HFF-Myc (cell line): ENCODE measurements at places on chromosomes 11 and 22.

- DNase-seq: no peak
Observed at GRCh38 chr22:46935506-46936377, 173.3 kb downstream of the TBC1D22A start.

- DNase-seq: no peak
Observed at GRCh38 chr11:95429376-95429907, 198.4 kb upstream of the SESN3 start.

GRCh38 chr11:79675081-79675480 lies 234.3 kb upstream of the TENM4 start:
- DNase-seq: no peak

DNA sequence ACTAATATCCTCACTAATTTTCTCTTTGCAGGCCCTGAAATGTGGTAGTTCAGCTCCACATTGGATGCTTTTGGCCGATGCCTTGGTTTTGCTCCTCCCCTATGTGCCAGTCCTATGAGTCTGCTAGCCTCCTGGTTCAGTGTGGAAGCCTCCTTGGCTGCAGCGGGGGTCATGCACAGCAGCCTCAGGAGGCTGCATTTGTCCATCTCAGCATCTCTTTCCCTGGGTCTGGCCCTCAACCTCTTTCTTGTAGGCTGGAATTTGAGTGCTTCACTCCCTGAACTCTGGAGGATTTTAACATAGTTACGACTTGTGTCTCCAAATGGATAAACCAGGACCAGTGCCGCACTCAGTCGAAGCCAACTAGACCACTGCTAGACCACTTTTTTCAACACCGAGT lies 34.9 kb downstream of the SCUBE2 start:
- DNase-seq: no peak

GRCh38 chr11:128304666-128305485 lies 282.5 kb downstream of the ETS1 start:
- DNase-seq: no peak

GRCh38 chr11:46039990-46040389 lies 81.3 kb downstream of the PHF21A start:
- no peak for DNase-seq

DNA sequence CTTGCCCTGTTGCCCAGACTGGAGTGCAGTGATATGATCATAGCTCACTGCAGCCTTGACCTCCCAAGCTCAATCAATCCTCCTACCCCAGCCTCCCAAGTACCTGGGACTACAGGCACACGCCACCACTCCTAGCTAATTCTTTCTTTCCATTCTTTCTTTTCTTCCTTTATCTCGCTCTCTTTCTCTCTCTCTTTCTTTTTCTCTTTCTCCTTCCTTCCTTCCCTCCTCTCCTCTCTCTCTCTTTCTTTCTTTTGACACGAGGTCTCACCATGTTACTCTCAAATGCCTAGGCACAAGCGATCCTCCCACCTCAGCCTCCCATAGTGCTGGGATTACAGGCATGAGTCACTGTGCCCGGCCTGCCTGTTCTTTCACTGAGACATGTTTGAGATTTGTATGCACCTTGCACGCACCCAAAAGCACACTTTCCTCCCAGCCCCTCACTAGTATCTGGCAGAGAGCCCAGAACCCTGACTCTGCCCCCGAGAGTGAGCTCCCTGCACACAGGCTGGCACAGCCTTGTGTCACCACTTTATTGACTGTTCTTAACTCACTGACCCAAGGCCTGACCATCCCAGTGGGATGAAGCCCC lies 56.8 kb downstream of the CD6 start:
- no peak for DNase-seq

DNA sequence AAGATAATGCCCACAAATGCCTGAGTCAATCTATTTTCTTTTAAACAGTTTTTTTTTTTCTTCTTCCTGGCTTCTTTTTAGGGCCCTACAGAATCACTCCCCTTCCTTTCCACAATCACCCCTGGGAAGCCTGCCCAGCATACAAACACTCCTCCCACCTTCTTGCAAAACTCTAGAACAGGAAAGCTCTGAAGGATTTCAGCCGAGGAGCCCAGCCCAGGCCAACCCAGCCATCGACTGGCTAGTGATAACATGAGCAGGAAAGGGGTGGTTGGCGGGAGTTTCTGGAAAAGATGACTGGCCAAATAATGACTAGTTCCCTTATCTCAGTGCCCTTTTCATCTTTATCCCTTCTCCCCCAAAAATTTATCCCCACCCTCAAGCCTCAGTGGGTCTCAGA lies 68.2 kb downstream of the USP35 start:
- DNase-seq: no peak

DNA sequence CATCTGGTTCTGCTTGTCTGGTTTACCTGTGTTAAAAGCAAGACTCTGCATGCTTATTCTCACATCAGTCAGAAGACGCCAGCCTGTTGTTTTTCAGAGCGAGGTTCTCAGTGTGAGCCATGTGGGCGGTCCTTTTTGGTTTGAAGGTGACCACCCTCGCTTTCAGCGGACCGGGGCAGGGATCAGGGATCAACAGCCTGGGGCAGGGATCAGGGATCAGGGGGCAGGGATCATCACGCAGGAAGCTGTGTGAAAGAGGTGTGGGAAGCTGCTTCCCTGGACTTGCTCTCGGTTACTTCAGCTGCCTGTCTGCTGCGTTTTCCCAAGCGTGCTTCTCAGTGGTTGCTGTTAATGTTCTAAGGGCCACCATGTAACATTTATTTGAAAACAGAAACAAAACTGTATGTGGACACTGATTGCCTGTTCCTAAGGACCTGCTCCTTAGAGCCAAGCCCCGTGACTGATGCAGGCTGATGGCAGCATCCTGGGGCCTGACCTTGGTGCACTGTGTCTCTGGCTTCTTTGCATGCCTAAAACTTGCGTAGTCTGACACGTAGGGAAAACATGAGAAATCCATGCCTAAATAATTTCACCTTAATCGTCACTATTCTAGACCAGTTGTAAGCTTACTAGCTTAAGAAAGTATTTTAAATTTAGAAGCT lies 146.9 kb downstream of the ATXN10 start:
- no peak for DNase-seq

DNA sequence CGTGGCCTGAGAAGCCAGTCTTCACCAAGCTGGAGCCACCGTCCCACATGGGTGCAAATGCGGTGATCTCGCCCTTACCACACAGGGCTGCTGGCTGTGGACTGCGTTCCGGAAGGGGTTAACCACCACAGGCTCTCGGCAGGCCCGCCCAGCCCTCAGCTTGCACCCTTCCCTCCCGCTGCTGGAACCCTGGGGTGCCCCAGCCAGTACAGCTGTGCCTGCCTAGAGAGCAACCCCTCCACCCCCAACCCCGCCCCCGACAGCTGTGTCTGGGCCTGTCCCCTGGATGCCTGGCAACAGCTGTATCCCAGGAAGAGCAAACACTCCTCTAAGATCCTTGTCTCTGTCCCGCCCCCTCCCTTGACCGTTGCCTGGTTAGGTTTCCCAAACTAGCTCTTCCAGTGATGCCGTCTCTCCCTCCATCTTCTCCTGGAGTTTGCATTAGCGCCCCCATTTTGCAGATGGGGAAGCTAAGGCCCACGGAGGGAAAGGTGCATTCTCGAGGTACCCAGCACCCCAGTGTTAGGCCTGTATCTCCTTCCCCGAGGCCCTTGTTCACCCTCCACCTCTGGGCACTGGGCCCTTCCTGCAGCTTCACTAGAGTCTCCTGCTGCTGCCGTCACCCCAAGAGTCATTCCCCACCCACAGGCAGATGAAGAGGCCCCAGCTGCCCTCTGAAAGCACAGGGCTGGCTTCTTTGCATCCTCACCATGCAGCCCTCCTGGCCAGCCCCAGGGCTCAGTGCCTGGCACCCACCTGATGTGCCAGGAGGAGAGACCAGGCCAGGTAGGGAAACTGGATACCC lies 12.6 kb upstream of the COX8A start:
- DNase-seq: no peak

- no peak for DNase-seq
Observed at GRCh38 chr11:35013514-35014233, 97.3 kb downstream of the PDHX start.

DNA sequence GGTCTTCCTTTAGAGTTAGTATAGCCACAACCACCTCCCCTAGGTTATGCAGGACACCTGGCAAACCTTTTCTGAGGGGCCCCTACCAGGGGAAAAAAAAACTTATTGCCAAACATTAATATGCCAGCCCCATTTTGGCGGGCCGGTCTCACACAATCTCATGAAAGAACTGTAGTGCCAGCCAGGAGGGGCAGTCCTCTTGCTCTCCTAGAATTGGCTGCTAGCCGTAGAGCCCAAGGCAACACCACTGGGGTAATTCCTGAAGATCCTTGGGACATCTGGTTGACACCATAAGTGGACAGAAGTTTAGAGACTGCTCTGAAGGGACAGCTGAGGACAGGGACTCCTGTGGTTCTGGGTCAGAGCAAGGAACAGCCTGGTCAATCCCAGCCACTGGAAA lies 24.2 kb downstream of the NAV2 start:
- DNase-seq: no peak

DNA sequence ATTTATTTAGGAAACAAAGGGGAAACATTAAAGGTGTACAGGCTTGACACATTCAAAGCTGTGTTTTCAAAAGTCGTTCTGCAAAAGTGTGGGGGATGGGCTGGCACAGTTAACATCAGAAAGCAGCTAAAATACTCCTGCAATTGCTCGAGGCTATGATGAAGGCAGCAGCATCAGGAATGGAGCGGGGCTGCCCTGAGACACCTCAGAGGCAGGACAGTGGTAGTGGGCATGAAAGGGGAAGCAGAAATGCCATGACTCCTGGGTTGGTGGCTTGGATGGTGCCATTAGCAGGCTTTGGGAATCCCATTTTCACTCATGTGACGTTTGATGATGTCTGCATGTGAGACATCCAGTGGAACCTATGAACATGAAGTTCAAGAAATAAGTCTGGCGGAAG lies 646 bp downstream of the NCAPD3 start:
- DNase-seq: no peak

- no peak for DNase-seq
Observed at GRCh38 chr11:41307296-41308080, 152.0 kb downstream of the LRRC4C start.

GRCh38 chr11:96715208-96715607 lies 325.4 kb downstream of the JRKL start:
- DNase-seq: no peak

- DNase-seq: no peak
Observed at GRCh38 chr22:19819911-19820879, 34.5 kb downstream of the GNB1L start.

GRCh38 chr11:561148-562003 lies 606 bp downstream of the RASSF7 start:
- DNase-seq: no peak

DNA sequence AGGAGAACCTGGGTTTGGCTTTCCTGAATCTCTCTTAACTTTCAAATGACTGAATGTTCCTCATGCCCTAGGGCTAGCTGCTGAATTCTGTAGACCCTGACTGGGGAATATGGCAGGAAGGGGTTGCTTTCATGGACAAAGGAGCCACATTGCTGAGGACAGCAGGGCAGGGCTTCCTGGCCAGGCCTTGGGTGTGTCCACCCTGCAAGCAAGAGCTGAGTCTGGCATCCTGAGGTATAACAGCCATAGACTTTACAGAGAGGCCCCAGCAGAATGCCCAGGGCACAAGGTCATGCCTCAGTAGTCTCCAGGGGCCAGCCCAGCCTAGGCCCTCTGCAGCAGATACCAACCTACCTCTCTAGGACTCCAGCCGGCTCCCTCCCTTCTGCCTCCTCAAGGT lies 102.2 kb upstream of the RAG2 start:
- DNase-seq: no peak

DNA sequence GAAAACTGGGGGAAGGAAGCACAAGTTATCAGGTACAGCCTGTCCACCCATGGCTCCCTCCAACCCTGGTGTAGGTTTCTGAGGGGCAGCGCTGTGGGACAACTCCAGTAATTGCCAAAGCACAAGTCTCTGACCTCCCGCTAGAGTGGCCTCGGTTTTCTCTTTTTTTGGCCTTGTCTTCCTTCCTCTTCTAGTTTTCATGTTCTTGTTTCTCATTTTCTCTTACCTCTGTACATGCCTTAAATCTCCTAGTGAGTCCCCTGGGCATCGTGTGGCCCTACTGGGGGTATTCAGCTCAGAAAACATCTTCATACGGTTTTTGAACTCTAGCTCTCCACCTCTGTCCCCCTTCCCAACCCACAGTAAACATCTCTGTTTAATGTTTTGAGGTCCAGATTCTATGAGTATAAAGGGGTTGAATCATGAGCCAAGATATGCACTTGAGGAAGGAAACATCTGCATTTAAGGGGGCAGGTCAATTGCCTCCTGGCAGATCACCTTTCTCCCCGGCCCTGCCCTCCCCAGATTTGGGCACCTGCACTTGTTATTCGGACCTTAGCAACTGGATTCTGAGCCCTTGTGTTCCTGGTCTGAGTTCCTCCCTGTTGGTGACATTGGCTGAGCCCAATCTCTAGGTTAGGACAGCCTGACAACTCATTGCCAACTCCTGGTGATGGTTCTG lies 8.4 kb upstream of the LMO2 start:
- DNase-seq: no peak
